ENCODE measurements at places on chromosomes 5 and 9.

- no peak for DNase-seq
These were observed 761.2 kb downstream of the TAF11L14 start for GRCh38 chr5:18395126-18396110.

DNA sequence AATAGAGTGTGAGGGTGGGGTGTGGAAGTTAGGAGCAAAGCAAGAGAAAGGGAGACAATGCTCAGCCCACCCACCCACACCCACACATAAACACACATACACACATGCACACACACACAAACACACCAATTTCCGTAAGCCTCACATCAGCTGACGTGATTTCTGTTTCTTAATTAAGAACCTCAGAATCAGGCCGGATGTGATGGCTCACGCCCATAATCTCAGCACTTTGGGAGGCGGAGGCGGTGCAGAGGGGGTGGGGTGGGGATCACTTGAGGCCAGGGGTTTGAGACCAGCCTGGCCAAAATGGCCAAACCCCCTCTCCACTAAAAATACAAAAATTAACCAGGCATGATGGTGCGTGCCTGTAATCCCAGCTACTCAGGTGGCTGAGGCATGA, 26.4 kb upstream of the PIK3R1 start:
- no peak for DNase-seq

DNA sequence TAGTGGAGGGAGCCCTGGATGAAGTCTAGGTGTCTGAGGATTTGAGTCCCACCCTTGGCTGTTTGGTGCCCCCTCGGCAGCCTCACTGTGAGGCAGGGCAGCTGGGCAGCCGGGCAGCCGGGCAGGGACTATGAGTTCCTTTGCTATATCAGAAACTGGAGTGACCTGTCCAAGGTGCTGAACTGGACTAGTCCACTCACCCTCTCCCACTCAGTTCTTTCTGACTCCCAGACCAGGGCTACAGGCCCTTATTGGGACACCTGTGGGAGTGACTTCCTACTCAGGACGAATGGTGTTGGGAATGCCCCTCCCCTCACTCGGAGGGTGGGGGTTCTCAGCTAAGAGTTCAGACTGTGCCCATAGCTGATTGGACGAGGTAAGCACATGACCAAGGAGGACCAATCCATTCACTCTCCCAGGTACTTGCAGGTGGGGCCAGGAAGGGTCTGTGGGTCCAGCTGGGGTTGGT, 34.1 kb upstream of the RAPGEF1 start:
- DNase-seq, result no peak

GRCh38 chr5:2740051-2740875, 11.2 kb downstream of the IRX2 start:
- DNase-seq, result no peak

GRCh38 chr5:151493665-151494064, 46.3 kb downstream of the SLC36A1 start:
- no peak for DNase-seq

- DNase-seq, result no peak
These were observed 108.9 kb downstream of the IZUMO3 start for GRCh38 chr9:24436761-24437160.

GRCh38 chr9:98255061-98255577, 330 bp downstream of the TBC1D2 start:
- no peak for DNase-seq

DNA sequence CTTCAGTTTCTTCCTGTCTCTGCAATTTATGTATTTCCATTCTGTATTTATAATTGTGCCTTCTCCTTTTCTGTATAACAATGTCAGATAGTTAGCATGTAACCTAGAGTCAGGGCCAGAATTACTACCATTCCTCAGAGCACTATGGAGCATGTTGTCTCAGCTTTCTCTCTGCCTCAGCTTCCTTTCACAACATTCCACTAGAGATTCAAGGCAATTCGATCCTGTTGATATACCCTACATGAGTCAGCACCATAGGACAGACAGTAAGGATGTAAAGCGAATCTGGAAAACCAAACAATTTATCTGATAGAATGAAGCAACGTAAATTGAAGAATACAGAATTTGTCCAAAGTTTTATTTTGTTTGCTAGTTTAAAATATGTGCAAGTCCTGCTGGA, 728.3 kb upstream of the SEMA6A start:
- no peak for DNase-seq

- DNase-seq, result no peak
These were observed 74.5 kb downstream of the FBXO38 start for GRCh38 chr5:148458036-148458888.

- no peak for DNase-seq
These were observed 112.8 kb upstream of the HMHB1 start for GRCh38 chr5:143699121-143699520.

DNA sequence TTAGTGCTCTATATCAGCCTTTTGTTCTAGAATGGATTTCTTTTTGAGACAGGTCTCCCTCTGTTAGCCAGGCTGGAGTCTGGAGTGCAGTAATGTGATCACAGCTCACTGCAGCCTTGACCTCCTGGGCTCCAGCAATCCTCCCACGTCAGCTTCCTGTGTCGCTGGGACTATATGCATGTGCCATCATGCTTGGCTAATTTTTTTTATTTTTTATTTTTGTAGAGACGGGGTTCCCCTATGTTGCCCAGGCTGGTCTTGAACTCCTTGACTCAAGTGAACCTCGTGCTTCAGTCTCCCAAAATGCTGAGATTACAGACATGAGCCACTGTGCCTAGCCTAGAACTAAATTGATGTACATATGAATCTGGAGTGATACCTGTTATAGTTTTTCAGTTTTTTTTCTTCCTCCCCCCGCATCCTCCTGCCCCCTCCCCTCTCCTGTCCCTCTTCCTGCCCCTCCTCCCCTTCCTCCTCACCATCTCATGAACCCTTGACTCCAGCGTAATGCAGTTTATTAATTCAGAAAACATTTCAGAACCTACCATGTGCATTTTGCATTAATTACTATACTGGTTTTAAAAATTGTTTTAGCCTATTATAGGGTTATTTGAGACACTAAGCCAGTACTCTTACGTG, 37.4 kb upstream of the TNFAIP8 start:
- DNase-seq, result no peak

DNA sequence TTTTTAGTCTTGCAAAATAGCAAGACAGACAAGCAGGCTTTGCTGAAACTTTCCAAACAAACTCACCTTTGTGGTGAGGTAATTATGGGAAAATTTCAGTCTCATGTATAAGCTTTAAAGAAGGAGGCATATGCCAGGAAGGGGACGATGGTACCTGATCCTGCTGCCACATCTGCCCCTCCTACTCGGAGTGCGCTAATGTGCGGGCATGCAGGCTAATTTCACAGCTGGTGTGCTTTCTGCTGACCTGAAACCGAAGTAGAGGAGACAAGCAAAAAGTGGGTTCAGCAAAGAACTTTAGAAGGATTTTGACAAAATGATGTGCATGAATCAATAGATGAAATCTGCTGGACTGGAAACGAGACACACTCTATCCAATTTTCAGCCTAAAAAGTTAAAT, 117.1 kb upstream of the IRX4 start:
- DNase-seq, result no peak

DNA sequence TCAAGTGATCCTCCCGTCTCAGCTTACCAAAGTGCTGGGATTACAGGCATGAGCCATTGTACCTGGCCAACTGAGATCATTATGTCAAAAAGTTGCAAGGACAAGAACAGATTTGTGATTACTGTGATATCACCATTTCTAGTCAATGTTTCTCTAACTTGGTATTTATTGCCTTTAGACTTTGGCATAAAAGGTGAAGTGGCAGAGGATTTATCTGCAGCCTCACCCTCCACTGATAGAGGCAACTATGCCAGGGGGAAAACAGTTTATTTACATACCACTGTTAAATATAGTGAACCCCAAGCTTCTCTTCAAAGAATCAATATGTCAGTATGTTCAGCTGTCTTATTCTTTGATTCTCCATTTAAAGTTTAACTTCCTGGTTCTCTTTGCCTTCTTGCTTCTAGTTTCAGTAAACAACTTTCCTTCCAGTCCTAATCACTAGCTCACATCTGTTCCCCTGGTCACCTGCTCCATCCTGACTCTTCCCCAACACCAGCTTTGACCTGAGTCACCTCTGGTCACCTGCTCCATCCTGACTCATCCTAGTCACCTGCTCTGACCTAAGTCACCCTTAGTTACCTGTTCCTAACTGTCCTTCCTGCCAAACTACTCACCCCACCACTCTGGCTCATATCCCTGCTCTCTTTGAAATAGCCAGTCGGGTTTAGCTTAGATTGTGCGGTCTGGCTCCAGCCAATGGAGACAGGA, 29.9 kb downstream of the SEMA6A start:
- no peak for DNase-seq

GRCh38 chr5:14432931-14433589, 148.5 kb upstream of the OTULINL start:
- DNase-seq, result no peak

DNA sequence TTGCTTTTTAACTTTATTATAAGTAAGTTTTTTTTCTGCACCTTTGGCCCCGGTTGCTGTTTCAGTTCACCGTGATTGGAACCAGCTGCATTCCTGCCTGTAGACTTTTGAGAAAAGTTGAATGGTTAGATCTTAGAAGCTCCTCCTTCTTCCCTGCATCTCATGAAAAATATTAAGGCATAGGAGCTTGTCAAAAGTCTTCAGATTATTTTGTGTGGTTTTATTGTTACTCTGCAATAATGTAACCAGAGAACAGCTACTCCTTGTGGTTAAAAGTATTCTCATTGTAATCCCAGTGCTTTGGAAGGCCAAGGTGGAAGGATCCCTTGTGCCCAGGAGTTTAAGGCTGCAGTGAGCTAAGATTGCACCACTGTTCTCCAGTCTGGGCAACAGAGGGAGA, 3.3 kb upstream of the SLC2A8 start:
- no peak for DNase-seq

GRCh38 chr5:150361301-150361700, 3.8 kb downstream of the TCOF1 start:
- DNase-seq, result no peak

DNA sequence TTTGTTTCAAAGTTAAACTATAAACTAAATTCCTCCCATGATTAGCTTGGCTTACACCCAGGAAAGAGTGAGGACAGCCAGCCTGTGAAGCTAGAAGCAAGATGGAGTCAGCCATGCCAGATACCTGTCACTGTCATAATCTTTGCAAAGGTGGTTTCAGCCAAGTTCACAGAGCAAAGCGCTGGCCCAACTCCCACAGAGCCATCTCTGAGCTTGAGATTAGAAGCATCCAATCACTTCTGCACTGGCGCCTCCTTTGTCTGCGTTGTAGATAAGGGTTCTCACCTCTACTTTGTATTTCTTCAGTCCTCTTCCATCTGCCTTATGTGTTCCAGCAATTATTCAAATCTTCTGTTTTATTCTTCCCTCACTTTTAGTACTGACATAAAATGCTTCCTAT, 119.4 kb upstream of the ACO1 start:
- no peak for DNase-seq

DNA sequence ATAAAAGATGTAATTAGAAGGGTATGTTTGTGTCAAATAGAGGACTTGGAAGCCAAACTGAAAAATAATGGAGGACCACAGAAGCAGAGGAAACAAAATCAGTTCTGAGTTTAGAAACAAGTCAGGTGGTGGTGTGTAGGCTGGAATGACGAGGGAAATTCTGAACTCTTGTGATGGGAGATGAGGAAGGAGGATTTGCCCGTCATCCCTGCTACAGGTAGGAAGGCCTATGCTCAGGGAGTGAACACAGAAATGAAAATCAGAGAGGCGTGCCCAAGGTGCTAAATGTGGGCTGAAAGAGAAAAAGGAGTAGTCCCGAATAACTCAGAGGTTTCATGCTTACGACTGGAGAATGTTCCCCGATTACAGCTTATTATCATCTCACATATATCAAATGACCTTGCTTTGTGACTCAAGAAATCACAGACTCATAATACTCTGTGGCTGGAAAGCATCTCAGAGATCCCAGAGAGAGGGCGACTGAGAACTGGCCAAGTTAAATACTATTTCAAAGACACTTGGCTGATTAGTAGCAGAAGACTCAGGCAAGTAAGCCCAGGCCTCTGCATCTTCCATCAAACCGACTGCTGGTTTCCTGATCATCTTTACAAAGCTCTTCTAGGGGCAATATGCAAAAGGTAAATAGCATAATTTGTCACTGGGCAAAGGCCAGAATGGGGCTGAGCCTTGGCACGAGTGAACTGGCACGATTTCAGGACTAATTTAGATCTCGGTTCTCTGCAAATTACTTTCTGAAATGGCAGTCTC, 126.0 kb downstream of the SUSD1 start:
- no peak for DNase-seq

DNA sequence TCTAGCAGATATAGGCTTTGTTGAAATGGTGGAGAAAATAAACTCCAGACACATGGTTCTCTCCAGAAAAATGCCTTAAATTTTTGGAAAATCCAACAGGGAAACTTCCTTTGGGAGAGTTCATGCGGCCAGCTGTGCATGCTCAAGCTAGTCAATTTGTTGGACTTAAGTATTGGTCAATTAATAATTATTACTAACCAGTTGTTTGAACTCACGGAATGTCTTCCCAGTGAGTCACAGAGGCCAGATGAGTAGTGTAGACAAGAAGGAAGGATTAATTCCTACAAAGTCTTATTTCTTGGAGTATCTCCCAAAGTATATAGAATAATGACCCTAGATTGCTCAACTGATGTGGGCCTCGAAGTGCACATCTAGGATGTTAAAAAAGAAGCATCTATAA, 103.6 kb downstream of the MACIR start:
- DNase-seq, result no peak

GRCh38 chr5:130708754-130709153, 456.3 kb downstream of the HINT1 start:
- no peak for DNase-seq

DNA sequence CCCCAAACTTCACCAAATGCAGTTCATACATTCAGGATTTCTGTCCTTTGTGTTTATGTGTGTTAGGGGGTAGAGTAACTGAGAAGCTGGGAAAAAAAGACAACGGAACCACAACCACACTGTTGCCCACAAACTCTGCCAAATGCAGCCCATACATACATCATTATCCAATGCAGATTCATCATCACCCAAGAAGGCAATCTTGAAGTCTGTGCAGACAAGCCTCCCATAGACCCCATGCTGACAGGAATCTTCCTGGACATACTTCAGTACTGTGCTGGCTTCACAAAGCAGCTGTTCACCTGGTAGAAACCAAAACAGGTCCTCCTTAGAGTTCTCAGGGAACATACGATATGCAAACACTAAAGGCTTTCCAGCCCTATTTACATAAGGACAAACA, 38.9 kb downstream of the MTMR12 start:
- no peak for DNase-seq

DNA sequence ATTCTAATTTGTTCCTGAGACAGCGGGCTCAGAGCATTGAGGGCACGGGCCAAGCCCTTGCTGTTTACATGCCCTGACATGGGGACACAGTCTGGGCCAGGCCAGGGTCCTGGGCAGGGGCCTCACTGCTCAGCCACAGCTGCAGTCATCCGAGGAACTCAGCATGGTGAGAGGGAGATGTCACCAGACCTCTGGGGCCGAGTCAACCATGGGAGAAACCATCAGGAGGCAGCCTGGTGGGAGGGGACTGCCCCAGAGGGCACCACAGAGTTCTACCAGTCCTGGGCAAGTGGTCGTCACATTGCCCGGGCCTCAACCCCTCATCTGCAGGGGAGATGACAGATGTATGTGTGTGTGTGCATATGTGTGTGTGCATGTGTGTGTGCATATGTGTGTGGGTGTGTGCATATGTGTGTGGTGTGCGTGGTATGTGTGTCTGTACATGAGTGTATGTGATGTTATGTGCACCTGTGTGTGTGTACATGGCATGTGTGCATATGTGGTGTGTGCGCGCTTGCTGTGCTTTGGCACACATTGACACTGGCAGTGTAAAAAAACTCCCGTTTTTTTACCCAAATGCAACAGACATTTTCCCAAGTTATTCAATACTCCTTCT, 42.4 kb upstream of the TMEM250 start:
- no peak for DNase-seq

- no peak for DNase-seq
These were observed 6.2 kb upstream of the LIFR start for GRCh38 chr5:38562444-38563210.

GRCh38 chr5:129912601-129913255, 8.5 kb downstream of the CHSY3 start:
- DNase-seq, result no peak

All from stimulated activated CD4-positive, alpha-beta T cell treated with anti-CD3 and anti-CD28 coated beads, Interleukin-1b, Interleukin-23, amount 100 ng/mL, for 4 hours (primary cell).